Thoracic aorta (tissue), 2 donors: ENCODE measurements at places on chromosomes 11 and 22. TPM values are rescaled to one million over a fixed set of nuclear protein-coding genes. Genes with fewer than 3 reads are reported as not detected.

Gene MMP7
- total RNA-seq = not detected

Gene GLB1L3
- total RNA-seq = not detected

- no peak overlapping the region for H3K4me3 ChIP-seq
- DNase-seq = no peak
- H3K27me3 ChIP-seq = no peaks in the 10 kb centered on the region
Observed at GRCh38 chr11:102564110-102564509, 33.6 kb upstream of the MMP7 start.

- H3K36me3 ChIP-seq = no peaks in the 10 kb centered on the region
- peak overlapping the region; percentile 97 for H3K27ac ChIP-seq
- H3K27me3 ChIP-seq = no peaks in the 10 kb centered on the region
- peaks cover 70% of the 10 kb centered on the region for H3K4me1 ChIP-seq
Observed at GRCh38 chr11:35142481-35143075, 3.6 kb downstream of the CD44 start.

DNA sequence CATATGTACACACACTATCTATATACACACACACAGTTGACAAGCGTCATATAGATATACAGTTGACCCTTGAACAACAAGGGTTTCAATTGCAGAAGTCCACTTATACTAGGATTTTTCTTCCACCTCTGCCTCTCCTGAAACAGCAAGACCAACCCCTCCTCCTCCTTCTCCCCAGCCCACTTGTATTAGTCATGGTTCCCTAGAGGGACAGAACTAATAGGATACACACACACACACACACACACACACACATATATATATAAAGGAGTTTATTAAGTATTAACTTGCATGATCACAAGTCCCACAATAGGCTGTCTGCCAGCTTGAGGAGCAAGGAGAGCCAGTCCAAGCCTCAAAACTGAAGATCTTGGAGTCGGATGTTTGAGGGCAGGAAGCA is 92.9 kb downstream of the DHCR7 start:
- no peaks in the 10 kb centered on the region for H3K36me3 ChIP-seq
- DNase-seq = no peak
- no peaks in the 10 kb centered on the region for H3K27me3 ChIP-seq
- no peaks in the 10 kb centered on the region for H3K4me1 ChIP-seq
- no peak overlapping the region for H3K27ac ChIP-seq
- no peak overlapping the region for H3K4me3 ChIP-seq

DNA sequence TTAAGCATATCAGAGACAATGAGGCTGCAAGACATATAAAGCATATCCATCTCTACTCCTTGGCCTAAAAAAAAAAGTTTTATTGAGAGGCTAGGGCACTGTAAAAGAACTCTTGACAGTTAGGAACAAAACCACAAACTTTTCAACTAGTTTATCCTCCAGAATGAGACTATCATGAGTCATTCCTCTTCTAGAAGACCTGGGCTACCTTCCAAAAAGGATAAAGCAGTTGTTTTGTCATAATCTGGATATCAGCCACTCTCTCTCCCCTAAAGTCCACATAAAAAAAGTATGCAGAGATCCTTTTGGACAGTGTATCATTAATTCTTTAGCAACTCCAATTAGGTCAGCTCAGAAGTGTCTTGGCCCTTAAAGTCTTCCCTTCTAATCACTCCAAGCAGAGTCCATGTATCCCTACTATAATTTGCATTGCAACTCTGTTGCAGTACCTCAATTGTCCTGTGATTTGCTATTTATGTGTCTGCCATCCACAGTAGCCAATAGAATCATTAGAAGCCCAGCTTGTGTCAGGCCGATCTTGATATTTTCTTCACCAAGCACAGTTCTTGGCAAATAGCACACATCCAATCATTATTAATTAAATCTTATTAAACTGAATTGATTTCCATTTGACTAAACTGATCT is 10.4 kb downstream of the OR51T1 start:
- no peak overlapping the region for H3K27ac ChIP-seq
- no peaks in the 10 kb centered on the region for H3K4me1 ChIP-seq
- H3K36me3 ChIP-seq = no peaks in the 10 kb centered on the region

Gene MIEF1
- 18.8 TPM for total RNA-seq

GRCh38 chr11:16722581-16723344 is 15.7 kb upstream of the C11orf58 start:
- no peaks in the 10 kb centered on the region for H3K36me3 ChIP-seq
- no peaks in the 10 kb centered on the region for H3K27me3 ChIP-seq
- H3K27ac ChIP-seq = no peak overlapping the region

GRCh38 chr11:35524780-35525179 is 636 bp downstream of the PAMR1 start:
- no peak overlapping the region for H3K4me3 ChIP-seq
- H3K27ac ChIP-seq = no peak overlapping the region
- no peaks in the 10 kb centered on the region for H3K27me3 ChIP-seq

DNA sequence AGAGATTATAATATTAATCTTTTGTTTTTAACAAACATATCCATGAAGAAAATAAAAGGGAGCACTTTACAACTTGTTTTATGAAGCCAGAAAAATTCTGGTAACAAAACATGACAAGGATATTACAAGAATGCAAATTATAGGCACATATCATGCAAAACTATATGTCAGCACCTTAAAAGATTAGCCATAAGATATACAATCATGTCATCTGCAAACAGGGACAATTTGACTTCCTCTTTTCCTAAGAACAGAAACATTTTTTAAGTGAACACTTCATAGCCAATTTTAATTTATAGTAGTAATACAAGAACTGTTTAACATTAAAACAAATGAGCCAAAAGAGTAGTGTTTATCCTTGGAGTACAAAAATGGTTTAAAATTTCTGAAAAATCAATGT is 916.5 kb upstream of the CNTN5 start:
- H3K36me3 ChIP-seq = no peaks in the 10 kb centered on the region
- H3K27me3 ChIP-seq = no peaks in the 10 kb centered on the region
- no peak overlapping the region for H3K27ac ChIP-seq
- no peaks in the 10 kb centered on the region for H3K4me1 ChIP-seq
- DNase-seq = no peak

Gene CWC15
- total RNA-seq = 35.2 TPM

DNA sequence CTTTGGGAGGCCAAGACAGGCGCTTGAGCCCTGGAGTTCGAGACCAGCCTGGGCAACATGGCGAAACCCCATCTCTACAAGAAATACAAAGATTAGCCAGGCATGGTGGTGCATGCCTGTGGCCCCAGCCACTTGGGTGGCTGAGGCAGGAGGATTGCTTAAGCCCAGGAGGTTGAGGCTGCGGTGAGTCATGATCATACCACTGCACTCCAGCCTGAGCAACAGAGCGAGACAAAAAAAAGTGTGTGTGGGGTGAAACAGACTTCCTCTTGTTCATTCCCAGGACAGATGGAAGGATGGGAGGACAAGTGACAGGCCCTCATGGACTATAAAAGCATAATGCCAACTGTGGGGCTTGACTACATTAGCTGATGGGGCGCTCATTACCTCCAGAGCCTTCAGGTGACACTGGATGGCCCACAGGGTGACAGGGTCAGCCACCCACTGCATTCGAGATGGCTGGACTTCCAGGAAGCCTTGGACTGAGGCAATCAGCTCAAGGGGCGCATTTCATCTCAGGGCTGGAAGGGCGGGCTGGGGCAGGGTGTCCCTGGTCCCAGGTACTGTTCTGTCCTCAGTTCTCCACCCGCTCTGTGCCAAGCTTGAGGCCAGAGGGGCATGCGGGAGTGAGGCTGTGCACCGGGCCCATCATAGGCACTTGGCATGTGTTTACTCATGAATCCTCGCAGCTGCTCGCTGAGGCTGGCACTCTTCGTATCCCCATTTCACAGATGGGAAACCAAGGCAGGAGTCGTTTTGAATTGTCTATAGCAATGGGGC is 12.5 kb downstream of the NPTXR start:
- no peak overlapping the region for H3K27ac ChIP-seq
- peaks cover 7% of the 10 kb centered on the region for H3K36me3 ChIP-seq
- no peaks in the 10 kb centered on the region for H3K4me1 ChIP-seq
- H3K4me3 ChIP-seq = no peak overlapping the region
- no peaks in the 10 kb centered on the region for H3K27me3 ChIP-seq

Gene OR5A1
- total RNA-seq = not detected

- peaks cover 42% of the 10 kb centered on the region for H3K36me3 ChIP-seq
- H3K4me3 ChIP-seq = no peak overlapping the region
- H3K27ac ChIP-seq = no peak overlapping the region
- no peak for DNase-seq
- H3K27me3 ChIP-seq = no peaks in the 10 kb centered on the region
Observed at GRCh38 chr11:117381481-117382387, 54.1 kb downstream of the CEP164 start.

DNA sequence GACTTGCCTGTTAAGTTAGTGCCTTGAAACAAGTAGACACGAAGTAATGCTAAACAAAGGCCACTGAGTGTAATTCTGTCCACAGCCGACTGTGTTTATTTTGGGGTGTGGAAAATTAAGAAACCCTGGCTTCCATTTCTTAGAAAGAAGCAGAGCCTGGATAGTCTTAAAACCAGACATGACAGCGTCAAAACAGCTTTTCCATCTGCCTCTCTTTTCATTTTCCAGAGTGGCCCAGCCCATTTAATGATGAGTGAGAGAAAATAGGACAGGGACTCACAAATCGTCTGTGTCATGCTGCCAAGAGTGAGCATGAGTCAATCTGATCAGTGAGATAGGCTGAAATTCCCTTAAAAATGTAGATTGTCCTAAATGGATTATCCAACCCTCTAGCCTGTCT is 485.9 kb downstream of the JRKL start:
- H3K4me3 ChIP-seq = no peak overlapping the region
- no peak for DNase-seq
- no peaks in the 10 kb centered on the region for H3K27me3 ChIP-seq
- no peaks in the 10 kb centered on the region for H3K4me1 ChIP-seq
- H3K27ac ChIP-seq = no peak overlapping the region

Gene STX5
- 46.8 TPM for total RNA-seq

DNA sequence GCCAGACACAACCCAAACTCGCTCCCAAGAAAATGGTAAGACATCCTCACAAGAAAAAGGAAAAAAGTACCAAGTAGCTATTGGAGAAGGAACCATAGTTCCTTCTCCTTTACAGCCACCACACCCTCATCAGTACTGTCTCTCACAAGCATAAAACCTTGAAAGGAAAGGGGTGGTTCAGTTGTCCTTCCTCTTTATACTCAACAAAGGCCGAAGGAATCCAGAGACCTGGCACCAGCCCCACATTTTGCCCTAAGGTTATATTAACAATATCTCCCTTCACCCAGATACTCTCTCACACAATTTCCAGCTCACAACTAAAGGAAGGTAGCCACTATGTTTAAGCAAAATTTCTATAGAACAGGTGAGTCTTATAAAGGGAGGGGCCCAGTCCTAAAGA is 8.5 kb downstream of the FHIP1B start:
- no peaks in the 10 kb centered on the region for H3K27me3 ChIP-seq
- H3K36me3 ChIP-seq = peaks cover 21% of the 10 kb centered on the region
- H3K27ac ChIP-seq = no peak overlapping the region
- DNase-seq = no peak
- no peaks in the 10 kb centered on the region for H3K4me1 ChIP-seq
- no peak overlapping the region for H3K4me3 ChIP-seq

- no peaks in the 10 kb centered on the region for H3K27me3 ChIP-seq
- H3K36me3 ChIP-seq = no peaks in the 10 kb centered on the region
- no peak overlapping the region for H3K27ac ChIP-seq
- DNase-seq = no peak
Observed at GRCh38 chr11:40280159-40281051, 1179.0 kb downstream of the LRRC4C start.

- no peaks in the 10 kb centered on the region for H3K4me1 ChIP-seq
- H3K4me3 ChIP-seq = no peak overlapping the region
- no peak for DNase-seq
- no peaks in the 10 kb centered on the region for H3K36me3 ChIP-seq
- H3K27me3 ChIP-seq = no peaks in the 10 kb centered on the region
Observed at GRCh38 chr11:2185324-2186085, 13.9 kb upstream of the TH start.

DNA sequence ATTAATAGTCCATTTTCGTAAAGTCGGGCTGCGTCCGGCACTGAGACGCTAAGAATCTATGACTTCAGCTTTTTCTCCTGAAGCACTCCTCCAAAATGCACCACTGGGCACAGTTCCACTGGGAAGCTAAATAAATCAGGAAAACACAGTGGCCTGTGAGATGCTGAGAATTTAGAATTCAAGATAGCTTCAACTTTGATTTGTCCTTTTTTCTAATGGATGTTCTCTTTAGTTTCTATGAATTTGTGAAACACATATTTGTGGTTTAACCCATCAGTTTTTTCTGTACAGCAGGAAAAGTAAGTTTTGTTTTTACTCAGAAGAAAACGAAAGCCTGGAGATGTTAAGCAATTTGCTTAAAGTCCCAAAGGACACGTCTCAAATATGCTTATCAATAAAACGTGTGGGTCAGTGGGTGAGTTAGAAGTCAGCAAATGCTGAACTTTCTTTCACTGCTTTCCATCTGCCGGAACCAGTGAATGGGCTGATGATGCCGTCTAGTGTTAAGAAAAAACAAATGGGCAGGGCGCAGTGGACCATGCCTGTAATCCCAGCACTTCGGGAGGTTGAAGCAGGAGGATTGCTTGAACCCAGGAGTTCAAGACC is 40.7 kb upstream of the CLMP start:
- H3K27ac ChIP-seq = no peak overlapping the region
- H3K27me3 ChIP-seq = no peaks in the 10 kb centered on the region
- no peak for DNase-seq
- no peaks in the 10 kb centered on the region for H3K4me1 ChIP-seq

Gene CARD10
- total RNA-seq = 7.2 TPM

Gene ESAM
- total RNA-seq = 116 TPM

Gene KCNQ1
- total RNA-seq = 4.4 TPM
